Activated T-helper 1 cell treated with anti-CD3 and anti-CD28 coated beads, Interleukin-2, amount 50 U/mL, for 16 hours (primary cell): ENCODE measurements at places on chromosomes 13 and 19.

GRCh38 chr19:10317045-10317856 lies 1.4 kb upstream of the FDX2 start:
- no peak for DNase-seq

- DNase-seq: peak; percentile 1
Observed at GRCh38 chr19:13505761-13506470, 363 bp downstream of the CACNA1A start.

GRCh38 chr19:48881741-48882657 lies 9.8 kb downstream of the PPP1R15A start:
- DNase-seq: no peak

GRCh38 chr13:21676611-21677021 lies 5.7 kb downstream of the FGF9 start:
- no peak for DNase-seq

- no peak for DNase-seq
Observed at GRCh38 chr13:32726374-32727037, 140.3 kb downstream of the PDS5B start.

GRCh38 chr19:49895566-49896297 lies 955 bp downstream of the IL4I1 start:
- no peak for DNase-seq

GRCh38 chr13:84315527-84315926 lies 433.3 kb upstream of the SLITRK1 start:
- no peak for DNase-seq

- DNase-seq: no peak
Observed at GRCh38 chr19:47124937-47125668, 5.5 kb upstream of the SAE1 start.

GRCh38 chr19:10295305-10295846 lies 5.6 kb downstream of the ICAM5 start:
- DNase-seq: peak; percentile 42

DNA sequence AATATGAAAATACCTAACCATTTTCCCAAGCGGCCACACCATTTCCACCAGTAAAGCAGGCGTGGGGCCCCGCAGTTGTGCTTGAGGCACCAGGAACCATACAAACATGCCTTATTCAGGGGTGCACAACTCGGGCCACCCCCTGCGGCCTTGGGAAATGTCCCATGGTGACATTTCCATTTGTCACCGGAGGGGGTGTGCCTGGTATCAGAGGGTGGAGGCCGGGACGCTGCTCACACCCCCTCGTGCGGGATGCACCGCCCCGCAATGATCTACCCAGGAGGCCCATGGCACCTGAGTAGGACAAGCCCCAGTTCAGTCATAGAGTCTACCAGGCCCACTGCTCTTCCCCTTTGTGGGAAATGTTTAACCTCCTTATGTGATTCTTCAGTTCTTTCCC lies 218.8 kb downstream of the TEX29 start:
- DNase-seq: no peak

DNA sequence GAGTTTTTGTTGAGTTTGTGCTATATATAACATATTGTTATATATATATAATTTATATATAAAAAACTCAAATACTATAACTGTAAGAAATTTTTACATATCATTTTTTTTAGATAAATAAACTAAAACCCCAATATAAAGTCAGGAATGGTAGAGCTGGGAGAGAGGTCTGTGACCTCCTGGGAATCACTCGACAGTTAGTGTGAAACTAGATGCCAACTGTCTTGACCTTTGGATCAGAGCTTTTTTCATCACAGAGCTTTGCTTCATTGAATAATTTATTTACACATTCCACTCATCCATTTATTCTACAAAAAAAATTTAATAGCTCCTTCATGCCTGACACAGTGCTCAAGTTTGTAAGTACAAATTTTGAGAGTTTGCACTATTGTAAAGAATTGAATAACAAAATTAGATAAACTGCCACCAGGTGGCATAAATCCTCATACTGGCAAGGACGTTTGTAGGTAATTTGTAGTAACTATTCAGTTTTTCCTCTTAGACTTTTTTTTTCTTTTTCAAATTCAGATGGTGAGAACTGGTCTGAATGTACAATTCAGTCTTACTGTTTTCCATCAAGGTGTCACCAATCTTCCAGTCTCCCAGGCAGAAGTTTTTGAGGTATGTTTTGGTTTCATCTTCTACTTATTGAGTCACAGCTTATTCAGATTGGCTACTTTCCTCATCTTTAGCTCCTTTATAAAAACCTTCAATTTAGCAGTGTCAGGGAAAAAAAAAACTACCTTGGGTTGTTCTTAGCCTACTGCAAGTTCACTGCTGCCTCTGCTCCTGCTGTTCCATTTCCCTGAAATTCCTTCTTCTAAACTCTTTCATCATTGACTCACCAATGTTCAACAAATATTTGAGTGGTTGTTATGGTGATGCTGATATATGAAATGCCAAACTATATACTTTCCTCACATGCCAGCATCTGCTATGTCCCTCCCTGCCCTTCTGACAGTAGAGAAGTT lies 28.7 kb downstream of the LACC1 start:
- DNase-seq: no peak

GRCh38 chr19:54153731-54154326 lies 5.7 kb downstream of the LENG1 start:
- DNase-seq: no peak

GRCh38 chr13:20431687-20432384 lies 93.8 kb downstream of the CRYL1 start:
- no peak for DNase-seq

DNA sequence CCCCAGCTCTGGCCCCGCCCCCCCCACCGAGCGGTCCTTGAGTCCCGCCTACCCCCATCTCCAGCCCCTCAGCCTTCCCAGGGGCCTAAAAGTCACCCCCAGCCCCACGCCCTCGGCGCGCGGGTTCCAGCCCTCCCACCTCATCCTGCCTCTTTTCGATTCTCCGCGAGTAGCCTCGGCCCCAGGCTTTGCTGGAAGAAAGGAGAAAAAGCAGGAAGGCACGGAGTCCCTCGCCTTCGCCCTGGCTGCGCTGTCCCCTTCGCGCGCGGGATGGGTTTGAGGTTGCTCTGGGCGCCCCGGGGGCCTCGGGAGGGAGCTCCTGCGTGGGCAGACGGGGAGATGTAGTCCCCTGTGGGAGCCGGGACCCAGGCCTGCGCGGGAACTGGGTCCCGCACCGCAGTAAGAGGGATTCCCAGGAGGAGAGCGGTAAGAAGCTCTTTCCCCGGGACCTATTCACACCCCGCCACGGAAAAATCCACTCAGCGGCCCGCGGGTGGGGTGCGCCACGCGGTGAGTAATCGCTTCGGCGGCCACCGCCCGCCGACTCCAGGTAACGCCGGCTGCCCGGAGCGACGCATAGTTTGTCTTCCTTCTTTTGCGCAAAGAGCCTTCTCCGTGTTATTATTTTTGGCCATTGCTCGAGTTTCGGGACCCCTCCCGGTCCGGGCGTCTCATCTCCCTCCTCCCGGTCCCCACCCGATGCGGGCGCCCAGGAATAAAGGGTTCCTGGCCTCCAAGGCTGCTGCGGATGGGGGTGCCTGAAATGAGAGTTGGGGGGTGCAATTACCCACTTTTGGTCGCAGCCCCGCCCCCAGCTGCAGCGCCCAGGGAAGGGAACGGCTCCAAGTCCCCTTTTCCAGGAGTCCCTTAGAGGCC lies 865 bp upstream of the CRLF1 start:
- DNase-seq: no peak

DNA sequence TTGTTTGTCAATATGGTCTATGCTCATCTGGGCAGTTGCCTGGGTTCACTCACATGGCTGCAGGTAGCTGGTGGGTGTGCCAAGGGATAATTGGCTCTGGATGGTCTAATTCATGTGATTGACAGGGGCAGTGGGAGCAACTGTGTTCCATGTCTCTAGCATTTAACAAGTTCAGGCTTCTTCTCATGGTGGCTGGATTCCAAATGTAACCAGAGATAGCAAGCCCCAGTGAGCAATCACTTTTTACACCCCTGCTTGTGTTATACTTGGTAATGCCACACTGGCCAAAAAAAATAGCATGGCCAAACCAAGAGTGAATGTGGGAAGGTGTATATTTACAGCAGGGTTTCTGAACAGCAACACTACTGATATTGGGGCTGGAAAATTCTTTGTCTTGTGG lies 89.6 kb upstream of the TNFSF11 start:
- no peak for DNase-seq

GRCh38 chr13:39099231-39099630 lies 61.0 kb downstream of the NHLRC3 start:
- no peak for DNase-seq

DNA sequence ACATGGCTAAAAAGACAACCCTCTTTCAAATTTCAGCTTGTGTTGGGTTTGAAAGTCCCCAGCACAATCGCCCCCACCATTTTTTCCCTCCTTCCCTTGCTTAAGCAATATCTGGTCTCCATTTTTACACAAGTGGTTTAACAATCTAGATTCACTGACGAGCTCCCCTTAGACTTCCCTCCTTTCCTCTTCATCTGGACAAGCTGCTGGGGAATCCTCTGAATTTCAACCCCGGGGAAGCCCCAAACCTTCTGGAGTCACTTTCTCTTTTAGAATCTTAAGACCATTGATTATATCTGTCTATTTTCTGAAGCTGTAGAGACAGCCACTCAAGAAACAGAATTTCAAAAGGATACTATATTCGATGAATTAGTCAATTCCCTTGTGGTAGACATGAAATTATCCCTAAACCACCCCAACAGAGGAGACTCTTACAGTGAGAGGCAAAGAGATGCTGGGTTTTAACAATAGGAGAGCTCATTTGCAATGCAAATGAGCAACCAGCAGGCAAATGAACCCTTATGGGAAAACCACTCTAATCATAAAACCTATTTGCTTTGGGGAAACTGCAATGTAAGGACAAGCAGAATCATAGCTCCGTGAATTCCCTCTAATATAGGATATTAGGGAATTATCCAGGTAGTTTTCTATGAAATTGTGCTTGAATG lies 78.9 kb downstream of the TEX26 start:
- no peak for DNase-seq

- DNase-seq: peak; percentile 17
Observed at GRCh38 chr13:32537580-32538142, 934 bp downstream of the N4BP2L2 start.

- no peak for DNase-seq
Observed at GRCh38 chr13:33543631-33544265, 258.2 kb upstream of the STARD13 start.

DNA sequence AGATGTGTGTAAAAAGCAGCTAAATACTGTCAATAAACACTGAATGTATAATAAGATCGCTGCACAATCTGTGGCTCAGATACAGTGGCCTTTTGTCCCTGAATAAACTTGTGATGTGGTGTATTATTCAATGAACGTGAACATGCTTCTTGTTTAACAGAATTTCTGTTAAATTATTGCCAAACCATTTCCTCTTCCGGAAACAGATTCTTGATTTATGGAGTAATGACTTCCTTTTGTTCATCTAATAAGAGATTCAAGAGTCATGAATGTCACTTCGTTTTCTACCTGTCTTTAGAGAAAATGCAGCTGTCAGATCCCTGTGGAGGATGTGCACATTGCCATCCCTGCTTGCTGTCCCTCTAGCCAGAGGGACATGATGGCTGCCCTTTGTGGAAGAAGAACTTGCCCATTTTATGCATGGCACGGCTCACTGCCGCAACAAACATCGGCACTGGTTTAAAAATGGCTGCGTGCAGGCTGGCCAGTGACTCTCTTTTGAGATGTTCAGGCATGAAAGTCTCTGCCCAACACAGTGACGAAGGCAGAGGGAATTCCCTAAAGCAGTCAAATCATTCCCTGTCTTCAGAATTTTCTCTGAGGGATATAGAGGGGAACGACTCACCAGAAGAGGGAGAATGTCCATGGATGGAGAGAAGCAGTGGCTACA lies 3.1 kb upstream of the TNFSF13B start:
- DNase-seq: no peak

DNA sequence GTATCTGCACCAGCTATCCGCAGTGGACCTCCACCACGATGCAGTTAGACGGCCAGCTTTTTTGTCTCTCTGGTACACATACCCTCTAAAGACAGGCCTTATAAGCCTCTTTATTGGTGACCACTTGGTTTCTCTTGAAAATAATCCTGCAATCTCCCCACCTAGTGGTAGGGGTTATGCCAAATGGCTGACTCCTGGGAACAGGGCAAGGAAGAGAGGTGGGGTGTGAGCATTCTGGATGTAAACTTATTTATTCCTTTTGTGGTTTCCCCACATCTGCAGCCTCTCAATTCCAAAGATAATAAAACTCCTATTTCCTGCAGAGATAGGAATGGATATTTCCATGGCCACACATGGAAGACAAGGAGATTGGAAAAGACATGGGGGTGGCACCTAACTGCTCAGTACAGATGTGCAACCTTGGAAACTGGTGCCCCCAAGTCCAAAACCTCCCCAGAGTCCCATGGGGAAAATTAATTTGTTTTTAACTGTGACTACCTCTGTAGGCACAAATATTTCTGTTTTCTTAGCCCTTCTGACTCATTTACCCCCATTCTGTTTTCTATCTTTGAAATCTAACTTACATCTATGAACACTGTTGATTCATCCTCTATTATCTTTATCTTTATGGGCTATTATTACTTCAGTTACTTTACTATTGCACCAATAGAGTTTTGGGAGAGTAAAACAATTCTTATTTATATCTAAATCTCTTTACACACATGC lies 112.7 kb upstream of the TSHZ3 start:
- no peak for DNase-seq

DNA sequence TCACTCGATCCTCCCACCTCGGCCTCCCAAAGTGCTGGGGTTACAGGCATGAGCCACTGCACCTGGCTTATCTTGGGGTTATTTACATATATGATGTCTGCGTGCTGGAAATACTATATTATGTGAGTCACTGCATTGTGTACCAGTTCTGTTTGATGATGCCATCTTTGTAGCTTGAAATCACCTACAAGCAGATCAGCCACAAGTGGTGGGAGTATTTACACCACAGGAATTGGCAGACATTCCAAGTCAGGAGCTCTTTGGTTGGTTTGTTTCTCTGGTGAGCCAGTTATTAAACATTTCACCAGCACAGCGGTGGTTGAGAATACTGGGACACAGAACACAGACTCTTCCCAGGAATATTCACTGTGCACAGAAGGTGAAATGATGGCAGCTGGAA lies 4.5 kb upstream of the TIMM44 start:
- no peak for DNase-seq

DNA sequence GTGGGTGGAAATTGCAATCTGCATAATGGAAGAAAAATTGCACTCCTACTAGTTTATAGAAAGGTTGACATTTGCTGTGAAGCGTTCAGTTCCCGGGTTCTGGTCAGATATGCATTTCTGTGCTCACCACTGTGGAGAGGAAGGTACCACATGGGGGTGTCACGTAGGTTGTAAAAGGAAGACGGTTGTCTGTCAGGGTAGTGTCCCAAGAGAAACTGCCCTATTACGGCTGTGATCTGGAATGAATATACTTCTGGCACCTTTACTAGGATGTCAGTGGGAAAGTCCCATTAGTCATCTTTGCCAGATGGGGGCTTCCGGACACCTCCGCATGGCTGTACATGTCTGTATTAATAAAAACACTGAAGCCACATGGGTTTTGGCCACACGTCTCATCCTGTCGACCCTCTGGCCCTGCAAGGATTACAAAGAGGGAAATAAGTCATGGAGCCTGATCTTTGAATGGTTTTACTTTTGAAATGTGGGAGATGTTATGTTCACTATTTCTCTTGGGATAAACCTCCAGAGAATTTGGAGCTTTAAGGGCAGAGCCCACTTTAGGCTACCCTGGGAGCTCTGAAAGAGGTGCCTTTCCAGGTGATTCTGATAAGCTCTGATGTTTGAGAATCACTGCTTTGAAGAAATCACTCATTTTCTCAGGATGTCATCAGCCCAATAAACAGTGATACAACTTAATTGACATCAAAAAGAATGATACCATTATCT lies 133.9 kb downstream of the AKAP11 start:
- peak; percentile 45 for DNase-seq
